COLO829 (cell line): ENCODE measurements at places on chromosomes 1 and 21.

- DNase-seq: no peak
Measured at GRCh38 chr1:93698329-93699048, 16.9 kb upstream of the BCAR3 start.

DNA sequence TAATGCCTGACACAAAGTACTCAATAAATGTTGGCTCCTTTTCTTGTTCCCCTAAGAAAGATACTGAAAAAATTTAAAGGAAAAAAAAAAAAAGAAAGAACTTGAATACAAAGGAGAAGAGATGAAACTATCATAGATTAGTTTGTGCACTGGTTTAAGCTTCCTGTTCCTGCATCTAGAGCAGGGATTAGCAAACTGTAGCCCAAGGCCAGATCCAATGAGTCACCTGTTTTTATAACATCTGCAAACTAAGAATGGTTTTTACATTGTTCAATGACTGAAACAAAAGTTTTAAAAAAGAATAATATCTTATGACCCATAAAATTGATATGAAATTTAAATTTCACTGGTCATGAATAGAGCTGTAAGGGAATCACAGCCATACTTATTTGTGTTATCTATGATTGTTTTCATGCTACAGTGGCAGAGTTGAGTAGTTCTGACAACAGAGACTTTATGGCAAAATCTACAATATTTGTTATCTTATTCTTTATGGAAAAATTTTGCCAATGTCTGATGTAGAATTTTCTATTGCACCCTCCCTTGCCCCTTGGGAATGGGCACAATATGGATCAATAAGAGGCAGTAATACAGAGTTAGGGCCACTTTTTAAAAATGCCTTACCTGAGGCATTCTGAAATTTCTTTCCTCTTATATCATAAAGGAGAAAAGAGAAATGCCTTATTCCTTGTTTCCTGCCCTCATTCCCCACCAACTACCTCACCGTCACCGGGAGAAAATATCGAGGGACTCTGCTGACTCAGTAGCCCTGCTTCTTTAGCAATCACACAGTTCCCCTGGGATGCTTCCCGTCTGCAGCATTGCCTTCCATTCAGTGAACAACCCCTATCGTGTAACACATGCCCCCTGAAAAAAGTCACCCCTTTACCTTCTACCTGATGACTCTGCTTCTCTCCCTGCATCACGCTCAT, 50.6 kb downstream of the WDR64 start:
- no peak for DNase-seq

GRCh38 chr1:243786531-243786930, 63.5 kb downstream of the AKT3 start:
- DNase-seq: no peak

- DNase-seq: no peak
Measured at GRCh38 chr1:151461694-151462093, 2.4 kb upstream of the POGZ start.

GRCh38 chr1:163069142-163069541, at the start of gene RGS4:
RGS4 (plus strand) TSS chr1:163069361; CDS start chr1:163069485, 124 bp downstream.
- no peak for DNase-seq

DNA sequence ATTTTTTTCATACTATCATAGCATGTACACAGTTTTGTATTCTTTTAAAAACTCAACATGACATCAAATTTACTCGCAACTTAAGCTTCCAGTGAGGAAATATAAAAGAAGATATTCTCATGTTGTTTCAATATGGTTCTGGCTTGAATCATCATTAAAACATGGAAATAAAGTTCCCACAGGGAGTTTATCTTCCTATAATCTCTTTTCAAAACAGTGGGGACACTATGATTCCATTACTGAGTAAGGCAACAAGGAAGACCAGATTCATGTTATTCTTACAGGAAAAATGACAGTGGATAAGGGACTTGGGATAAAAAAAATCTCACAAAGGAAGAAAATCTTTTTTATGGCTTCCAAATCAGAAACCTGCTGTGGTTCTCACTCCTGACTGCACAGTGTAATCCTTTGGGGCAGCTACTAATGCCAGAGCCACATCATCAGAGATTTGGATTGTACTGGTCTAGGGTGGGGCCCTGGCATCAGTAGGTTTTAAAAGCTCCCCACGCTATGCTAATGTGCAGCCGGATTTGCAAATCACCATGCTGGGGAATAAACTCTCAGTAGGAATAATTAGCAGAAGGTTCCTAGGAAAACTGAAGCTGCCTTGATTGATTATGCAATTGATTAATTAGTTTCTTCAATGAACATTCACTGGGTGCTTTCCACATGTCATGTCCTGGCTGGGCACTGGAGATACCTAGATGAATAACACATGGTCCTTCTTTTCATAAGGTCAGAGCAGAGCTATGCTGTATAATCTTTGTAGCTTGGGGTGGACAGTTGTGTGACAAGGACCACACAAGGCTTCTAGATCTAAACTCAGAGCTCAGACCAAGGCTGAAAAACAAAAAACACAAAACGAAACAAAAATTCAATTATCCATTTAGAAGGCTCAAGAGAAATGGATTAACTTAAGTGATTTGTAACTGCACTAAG, 71.1 kb upstream of the C8B start:
- DNase-seq: no peak

DNA sequence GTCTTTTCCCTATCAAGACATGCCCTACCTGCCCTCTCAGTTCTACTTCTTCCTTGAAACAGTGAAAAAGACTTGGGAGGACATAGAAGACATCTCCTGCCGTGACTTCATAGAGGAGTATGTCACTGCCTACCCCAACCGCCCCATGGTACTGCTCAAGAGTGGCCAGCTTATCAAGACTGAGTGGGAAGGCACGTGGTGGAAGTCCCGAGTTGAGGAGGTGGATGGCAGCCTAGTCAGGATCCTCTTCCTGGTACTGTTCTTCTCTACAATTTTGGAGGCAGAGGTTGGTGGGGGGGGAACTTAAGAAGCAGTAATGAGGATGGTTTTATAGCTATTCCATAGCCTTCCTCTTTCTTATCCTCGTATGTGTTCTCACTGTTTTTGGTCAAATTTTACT, 18.7 kb downstream of the SETDB1 start:
- no peak for DNase-seq

- DNase-seq: no peak
Measured at GRCh38 chr1:118381197-118381869, 196.3 kb upstream of the SPAG17 start.

DNA sequence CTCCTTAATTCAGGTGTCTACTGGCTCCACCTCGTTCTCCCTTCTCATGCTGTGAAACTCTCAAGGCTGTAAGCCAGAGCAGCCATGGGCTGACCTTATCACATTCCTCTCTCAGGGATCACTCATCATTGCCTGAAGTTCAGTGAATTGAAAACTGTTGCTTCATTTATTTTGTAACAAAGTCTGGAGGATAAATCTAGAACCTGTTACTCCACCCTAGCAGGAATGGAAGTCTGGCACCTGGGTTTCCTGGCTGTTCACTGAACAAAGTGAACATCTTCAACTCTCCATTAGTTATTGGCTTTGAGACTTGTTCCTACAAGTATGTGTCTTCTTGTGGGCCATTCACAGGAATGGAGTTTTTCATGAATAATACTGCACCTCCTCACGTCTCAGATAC, 584.1 kb downstream of the PTPRU start:
- DNase-seq: no peak

DNA sequence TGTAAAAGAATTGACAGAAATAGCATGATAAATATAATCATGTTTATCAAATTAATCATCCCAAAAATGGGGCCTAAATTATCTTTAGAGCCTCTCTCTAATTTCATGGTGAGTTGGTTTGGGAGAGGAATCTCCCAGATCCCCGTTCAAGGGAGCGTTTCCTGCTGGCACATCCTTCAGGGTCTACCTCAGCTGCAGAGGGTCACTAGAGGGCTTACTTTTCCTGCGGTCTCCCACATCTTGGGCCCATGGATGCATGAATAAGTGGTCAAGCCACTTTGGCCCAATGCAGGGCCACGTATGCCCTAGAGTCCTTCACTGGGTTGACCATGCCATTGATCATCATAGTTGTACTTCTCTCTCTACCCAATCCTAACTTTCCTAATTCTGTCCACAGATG, 164.1 kb downstream of the USP25 start:
- no peak for DNase-seq

DNA sequence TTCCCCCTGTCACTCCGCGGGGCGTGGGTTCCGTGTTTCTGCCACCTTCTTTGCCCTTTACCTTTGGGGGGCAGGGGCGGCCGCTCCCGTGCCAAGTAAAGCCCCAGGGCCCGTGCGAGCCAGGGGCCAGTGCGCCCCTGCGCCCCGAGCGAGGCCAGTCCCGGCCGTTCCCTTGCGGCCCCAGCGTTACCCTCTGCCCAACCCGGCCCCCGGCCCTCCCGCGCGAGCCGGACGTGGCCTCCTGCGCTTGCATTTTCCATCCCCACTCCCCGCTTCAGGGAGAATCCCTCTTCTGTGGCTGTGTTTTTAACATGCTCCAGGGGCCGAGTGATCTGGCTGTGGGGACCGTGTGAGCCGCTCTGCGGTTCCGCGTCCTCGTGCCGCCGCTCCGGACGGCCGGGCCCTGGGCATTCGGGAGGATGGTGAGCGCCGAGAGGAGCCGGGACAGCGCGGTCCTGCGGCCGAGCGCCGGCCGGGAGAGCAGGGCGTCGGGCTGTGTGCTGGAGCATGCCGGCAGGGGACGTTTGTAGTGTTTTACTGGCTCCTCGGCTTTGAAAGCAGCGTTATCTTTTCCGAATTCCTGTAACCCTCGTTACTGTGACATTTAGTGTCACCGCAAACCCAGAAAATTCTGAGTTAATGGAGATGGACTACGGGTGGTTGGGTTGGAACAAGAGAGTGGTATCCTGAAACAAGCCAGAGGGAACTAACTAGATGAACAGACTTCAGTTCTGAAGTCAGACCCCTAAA, 1.0 kb downstream of the GALNT2 start:
- no peak for DNase-seq

DNA sequence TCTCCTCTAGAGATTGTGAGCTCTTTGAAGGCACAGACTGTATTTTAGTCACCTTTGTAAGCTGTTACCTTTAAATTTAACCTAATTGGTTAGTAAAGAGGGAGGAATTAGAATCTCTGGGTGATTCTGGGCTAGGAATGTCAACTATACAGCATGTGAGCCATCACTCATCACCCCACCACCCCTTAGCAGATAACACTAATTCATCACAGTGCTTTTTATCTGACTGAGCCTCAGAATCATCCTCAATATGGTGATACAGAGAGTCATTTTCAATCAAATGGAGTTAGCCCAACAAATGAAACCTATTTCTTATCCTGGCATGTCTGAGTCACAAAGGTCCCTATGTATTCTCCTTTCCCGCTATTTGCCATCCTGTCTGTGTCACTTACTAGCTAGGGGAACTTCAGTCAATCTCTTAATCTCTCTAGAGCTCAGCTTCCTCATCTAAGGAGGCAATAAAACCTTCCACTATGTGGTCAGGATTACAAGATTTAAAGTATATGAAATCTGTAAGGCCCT, 13.3 kb downstream of the KCNJ10 start:
- peak; percentile 85 for DNase-seq

DNA sequence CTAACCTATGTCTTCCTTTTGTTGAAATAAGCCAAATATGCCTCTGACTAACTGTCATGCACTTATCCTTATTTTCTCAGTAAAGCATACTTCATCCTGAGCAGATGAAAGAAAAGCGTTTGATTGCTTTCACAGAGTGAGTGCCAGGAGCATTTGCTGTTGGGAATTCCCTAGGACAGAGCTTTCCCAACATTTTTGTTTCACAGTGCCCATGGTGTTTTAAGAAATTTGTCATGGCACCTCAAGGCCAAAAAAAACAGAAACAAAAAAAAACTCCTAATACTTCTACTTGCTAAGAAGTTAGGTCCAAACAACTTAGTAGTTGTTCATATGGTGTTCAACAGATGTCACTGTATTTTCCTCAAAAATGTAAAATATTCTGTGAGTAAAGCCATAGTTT, 120.8 kb upstream of the BMP8A start:
- DNase-seq: no peak
